ENCODE measurements at places on chromosomes 4 and X.
A peak's percentile ranks its signal among the peaks of the same experiment; 100 is the strongest.

DNA sequence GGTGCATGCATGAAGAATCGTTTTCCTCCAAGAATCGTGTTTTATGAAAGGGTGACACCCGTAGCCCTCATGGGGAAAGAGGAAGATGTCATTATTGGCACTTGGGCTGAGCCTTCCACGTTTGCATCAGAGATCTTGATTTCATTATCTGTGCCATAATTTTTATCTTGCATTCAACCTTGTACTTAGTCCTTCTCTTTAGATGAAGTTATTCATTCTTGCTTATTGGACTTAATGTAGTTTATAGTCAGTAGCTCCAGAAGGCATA is 66.8 kb downstream of the GAB1 start:
- DNase-seq: no peak

GRCh38 chr4:60663769-60664168 is 536.4 kb upstream of the ADGRL3 start:
- DNase-seq: no peak

DNA sequence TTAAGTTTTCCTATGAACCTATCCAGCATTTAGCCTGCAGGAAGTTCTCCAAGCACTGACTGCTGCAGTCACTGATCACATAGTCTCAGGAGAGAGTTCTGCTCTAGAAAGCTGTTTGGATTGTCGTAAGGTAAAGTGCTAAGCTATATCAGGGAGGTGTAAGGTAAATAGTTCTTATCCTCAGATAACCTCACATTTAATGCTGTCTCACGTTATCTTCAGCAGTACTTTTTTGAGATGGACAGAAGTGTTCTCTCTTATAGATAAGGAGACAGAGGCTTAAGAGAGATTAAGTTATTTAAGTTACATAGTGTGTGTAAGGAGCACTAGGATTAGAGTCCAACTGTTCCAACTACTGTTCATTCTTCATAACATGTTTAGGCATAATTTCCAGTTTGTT is 77.9 kb downstream of the STIM2 start:
- DNase-seq: no peak

- no peak for DNase-seq
Measured at GRCh38 chr4:92104506-92104905, 199.3 kb upstream of the GRID2 start.

DNA sequence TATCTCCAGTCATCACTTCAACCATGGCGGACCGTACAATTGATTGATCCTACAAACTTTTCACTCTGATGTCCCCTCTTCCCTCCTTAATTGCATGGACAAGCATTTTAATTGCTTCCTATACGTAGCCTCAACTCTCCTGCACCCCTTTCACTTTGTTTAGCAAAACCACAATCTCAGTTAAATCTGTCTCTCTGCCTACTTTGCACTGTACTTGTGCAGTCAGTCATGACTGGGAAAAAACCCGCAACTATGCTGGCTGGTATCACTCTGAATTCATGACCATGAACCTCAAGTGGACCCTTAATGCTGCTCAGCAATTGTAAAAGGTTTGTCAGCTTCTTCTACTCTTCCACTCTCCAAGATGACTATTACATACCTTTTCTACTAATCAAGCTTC is 51.7 kb upstream of the AFF2 start:
- DNase-seq: no peak

GRCh38 chrX:108072746-108073145 is 18.6 kb downstream of the PSMD10 start:
- no peak for DNase-seq

DNA sequence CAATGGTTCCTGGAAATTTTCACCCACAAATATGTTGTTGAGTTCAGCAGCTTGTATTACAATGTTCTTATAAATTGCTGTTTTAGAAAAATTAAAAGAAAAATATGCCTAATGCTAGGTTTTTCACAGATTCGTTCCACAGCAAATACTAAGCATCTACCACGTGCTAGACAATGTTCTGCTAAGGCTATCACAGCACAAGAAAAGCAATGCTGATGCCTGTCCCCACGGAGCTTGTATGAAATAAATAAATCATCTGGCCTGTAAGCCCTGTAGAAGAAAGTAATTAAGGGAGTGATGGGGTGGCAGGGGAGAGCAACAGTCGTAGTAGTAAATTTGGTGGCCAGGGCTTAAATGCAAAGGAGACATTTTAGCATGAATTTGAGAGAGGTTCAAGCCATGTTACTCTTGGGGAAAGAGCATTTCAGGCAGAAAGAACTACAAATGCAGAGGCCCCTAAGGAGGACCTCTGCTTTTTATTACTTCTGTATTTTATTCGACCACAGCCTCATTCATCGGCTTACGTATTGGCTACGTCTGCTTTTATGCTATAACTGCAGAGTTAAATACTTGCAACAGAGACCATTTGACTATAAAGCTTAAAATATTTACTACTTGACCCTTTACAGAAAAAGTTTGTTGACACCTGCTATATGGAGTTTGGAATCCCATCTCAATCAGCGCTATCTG is 36.3 kb downstream of the ARAP2 start:
- no peak for DNase-seq

DNA sequence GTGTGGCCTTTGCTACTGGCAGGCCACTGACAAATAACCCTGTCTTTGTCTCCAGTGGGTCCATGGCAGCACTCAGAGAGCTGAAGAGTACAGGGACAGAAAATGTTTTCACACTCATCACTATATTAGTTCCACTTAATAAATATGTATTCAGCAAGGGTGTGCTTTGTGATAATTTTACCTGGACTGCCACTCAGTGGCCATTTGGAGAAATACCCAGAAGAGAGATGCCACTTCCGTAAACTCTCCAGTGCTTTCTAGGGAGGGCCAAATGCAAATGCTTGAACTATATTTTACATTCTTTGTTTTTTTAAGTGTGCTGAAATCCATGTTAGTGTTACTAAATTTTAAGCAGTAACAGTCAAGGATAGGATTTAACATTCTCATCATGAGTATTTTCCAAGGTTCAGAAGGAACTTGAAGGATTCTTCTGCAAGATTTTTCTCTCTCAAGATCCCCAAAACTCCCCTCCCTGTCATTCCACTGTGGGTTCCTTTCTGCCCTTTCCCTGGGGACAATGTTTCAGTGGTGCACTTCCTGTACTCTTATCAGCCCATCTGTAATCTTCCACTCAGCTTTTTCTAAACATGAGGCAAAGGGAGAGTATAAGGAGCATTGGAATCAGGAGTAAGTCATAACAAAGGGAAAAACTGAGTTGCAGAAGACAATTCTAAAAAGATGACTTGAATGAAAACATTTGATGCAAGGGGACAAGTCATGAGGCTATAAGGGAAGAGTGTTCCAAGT is 46.0 kb downstream of the TFDP3 start:
- peak; percentile 55 for DNase-seq

DNA sequence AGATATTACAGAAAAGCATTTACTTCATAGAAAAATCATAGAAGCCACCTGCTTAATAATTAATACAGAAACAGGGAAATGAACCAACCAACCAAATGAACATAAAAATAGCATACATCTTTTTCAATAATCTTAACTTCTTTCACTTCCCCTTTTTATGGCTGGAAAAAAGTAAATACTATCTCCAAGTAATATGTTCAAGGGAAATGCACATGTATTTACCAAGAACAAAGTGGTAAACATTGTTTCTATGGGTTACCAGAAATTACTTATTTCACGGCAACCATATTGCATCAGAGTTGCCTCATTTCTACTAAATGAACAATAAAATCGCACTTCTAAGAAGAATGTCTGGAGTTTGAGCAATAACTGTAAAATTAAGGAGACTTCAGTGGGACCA is 321.3 kb downstream of the TMA16 start:
- DNase-seq: no peak

- DNase-seq: peak; percentile 13
Measured at GRCh38 chr4:115664285-115664684, 550.9 kb upstream of the NDST4 start.

DNA sequence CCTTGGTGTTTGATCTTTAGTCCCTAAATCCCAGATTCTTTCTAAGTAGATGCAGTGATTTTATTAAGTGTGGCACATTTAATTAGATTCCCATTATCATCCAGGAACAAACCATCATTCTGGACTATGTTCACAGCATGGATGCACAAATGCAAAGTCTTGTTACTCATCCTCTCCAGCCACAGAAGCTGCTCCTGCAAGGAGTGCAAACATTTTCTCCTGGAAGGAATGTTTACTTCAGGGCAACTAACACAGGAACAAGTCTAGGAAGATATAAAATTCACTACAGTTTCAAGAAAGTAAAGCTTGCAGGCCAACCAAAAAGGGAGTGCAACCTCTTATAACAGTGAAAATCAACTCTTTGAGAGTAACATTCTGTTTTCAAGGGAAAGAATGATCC is 106.0 kb downstream of the IQCM start:
- DNase-seq: no peak

DNA sequence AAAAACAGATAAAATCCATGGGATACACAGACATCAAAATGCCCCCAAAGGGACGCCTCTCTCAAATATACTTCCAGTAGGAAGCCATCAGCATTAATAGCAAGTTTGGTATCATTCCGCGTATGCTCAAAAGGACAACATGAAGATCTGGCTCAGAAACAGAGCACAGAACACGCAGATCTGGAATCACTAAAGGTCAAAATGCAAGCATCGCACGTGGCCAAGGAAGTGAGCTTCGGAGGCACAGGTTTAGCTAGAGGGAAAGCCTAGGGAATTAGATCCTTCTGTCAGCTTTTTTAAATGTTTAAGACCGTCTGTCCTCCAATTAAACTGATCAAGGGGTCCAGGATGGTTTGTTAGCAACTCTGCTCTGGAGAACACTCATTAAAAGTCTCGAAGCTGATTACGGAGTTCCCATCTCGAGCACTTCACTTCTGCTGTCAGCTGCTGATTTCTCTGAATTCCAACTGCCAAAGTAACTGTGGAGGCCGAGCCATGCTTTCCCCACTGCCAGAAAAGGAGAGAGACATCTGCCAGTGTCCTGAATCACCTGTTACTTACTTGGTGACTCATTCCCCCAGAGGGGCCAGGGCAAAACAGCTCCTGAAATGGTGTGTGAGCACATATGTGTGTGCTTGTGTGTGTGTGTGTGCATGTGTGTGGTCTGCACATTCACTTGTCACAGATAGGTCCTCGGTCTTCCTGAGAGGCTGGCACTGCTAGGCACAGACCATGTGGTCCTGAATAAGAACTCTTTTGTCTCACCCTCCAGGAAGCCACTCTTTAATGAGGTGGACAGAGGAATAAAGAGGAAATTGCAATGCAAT is 177.7 kb upstream of the PPARGC1A start:
- DNase-seq: no peak

DNA sequence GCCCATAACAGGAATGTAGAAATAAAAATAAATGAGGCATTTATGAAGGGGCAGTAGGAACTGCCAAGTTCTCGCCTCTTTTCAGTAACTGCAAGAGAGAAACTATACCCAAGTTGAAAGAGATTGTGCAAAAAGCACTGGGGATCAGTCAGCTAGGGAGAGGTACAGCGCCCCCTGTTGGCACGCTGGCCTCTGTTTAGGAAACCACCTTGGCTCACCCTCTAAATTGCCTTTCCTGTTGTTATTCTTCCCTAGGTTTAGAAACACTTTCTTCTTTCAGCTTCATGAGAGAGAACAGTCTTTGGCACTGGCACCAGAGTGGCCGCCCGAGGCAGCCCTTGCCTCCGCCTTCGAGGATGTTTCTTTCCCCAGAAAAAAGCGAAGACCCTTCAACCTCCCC is 348.5 kb downstream of the MID1IP1 start:
- peak; percentile 38 for DNase-seq

DNA sequence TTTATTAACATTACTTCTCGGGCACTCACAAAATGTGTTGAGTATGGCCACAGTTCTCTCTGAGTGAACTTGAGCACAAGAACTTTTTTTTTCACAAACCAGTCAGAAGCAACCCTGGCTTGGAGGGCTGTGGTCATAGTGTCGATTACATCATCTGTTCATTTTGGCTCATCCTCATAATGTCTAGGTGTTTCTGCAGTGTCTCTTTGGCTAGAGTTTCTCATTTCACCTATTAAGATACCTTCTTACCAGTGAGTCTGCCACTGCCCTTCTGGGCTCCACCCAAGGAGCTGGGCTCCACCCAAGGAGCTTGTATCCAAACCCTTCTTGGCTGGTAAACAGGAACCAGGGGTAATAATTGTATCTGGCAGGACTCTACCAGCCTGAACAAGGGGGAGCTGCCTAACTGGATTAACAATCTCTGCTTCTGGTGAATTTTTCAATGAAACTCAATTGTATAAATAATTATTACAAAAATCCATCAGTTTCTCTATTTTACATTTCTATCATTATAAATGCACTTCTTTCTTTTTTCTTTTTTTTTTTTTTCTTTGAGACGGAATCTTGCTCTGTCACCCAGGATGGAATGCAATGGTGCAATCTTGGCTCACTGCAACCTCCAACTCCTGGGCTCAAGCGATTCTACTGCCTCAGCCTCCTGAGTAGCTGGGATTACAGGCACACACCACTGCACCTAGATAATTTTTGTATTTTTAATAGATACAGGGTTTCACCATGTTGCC is 667.7 kb upstream of the SLIT2 start:
- no peak for DNase-seq

- DNase-seq: no peak
Measured at GRCh38 chr4:86946868-86947500, 12.2 kb downstream of the AFF1 start.

- no peak for DNase-seq
Measured at GRCh38 chr4:68987007-68987406, 35.4 kb upstream of the UGT2A3 start.

DNA sequence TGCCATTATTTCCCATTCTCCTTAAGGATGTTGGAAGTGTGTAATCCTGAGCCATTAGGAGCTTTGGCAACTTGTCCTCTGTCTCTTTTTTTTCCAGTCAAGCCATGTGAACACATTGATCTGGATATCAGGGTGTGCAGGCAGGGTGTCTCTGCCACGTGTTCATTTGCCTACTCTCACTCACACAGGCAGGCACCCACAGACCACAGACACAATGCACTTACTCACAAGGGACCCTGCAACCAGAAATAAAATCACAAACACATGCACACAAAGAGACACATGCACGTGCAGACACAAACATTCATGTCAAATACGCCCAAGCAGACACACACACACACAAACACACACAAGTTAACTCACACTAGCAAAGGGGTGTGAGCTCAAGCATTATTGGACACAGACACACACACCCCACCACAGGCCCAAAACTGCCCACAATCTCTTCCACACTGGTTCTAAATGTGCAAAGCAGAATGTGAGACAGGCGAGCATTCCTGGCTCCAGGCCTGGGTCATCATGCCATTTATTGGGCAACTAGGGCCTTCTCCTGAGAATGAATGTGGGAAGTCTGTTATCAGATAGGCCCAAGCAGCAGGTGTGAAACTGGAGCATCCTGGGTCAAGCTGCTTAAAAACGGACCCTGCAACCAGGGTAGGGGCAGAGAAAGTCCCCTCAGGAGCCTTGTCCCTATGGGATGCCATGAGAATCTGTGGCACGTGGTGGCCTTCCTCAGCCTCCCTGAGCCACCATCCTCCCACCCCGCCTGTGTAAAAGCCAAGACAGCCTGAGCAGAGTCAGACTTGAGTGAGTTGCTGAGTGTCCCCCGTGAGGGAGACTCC is 63.4 kb downstream of the NBDY start:
- DNase-seq: no peak

DNA sequence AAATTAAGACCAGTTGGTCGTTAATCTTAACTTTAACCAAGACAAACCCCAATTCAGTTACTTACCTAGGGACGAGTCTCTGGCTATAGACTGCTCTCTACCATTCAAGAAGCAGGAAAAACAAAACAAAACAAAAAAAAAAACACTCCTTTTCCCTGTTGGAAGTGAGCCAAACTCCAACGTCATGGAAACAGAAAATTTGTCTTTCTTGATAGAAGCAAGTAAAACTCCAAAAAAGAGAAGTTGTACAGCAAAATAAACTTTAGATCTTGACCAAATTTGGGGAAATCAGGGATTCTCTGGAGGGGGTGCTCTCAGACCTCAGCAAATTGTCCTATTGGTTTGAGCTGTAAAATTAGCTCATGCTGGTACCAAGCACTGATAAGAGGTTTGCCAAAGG is 3.7 kb downstream of the CNGA1 start:
- no peak for DNase-seq
